Right forelimb (tissue), 1 donor: ENCODE measurements at places on chromosomes 16 and 17.

DNA sequence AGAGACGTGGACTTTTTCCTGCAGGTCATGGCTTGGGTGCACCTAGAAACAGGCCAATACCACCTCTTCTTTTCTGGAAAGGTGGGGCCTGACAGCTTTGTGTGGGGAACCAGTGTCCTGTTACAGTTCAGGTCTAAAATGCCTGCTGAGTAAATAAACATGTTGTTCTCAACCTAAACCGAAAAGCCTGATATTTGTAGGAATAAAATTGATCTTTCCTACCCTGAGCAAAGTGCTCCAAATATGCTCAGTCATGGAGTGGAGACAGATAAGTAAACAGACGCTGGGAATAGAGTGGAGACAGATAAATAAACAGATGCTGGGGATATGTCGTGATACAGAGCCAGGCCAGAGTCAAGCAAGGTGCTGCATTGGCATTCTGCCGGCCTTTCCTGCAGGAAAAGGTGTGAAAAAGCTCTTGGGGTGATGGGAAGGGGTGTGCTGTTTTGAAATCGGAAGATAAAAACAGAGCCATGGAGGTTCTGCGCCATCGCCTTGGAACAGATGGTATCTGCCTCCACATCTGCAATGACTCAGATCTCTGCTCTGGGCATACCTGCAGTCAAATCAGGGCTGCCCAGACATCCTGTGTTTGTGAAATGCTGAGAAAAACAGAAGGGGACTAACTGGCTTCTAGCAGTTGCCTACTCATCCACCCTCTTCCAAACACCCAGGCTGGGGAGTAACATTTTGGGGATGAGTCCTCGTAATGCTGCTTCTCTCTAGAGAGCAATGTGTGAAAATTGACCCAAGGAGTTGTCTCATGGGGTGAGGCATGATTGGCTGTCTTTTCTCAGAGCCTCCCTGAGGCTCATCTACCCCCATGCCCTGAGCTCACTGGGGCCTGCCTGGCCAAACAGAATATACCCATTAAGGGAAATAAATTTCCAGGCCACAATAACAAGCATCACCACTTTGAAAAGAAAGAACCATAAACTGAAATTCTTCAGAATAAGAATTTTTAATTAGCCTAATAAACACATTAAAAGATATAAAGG is 16.8 kb upstream of the TRPV2 start:
- DNase-seq: no peak

GRCh38 chr17:48840441-48840840 is 9.6 kb downstream of the CALCOCO2 start:
- no peak for DNase-seq

GRCh38 chr16:49499869-49500610 is 126.4 kb downstream of the C16orf78 start:
- no peak for DNase-seq

GRCh38 chr17:30505868-30506417 is 28.7 kb downstream of the GOSR1 start:
- DNase-seq: no peak
